EH (cell line): ENCODE measurements at places on chromosomes 11 and 22.

DNA sequence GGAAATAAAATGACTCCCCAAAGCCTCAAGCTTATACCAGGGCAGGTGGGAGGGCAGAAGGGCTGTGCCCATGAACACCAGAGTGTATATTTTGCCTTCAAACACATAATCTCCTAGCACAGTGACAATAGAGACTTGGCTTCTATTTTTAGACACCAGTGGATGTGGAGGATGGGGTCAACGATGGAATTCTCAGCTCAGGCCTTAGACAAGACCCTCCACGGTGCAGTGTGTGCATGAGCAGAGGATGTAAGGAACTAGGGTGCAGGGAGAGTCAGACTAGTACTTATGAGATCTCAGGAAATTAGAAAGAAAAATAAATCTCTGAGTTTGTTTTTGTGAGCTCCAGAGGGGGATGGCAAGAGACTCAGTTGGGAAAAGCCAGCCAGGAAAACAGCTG is 113.6 kb upstream of the CADM1 start:
- no peak for DNase-seq

DNA sequence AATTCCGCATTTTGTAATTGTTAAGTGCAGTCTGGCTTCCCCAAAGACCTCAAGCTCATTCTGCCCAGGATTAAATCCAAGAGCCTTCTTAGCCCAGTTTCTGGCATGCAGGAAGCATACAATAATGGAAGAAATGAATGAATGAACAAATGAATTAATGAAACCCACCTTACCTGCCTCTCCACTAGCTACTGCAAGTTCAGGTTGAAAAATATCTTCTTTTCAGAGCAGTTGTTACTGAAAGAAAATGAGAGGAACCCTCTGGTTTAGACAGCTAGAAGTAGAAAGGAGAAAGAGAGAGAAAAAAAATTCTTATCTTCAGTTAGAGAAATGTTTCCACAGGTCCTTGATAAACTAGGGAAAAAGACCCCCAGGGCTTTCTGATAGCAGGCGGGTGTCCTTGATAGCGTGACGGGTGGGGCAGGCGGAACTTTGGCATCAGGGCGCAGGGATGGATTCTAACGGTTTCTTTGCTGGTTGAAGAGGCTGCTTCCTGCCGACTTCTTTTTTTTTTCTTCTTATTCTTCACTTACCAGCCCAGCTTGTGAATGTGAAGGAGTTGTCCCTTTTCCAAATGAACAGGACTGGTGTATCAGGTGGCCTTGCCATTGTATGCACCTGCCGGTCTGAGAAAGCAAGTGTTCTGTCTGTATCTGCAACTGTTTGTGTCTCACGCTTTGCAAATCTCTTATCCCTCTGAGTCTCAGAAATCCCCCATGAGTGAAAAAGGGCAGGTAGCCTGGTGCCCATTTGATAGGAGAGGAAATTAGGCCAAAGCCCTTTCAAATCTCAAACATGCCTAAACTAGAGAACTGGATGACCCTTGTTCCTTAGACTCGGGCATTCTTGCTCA is 10.0 kb downstream of the LMO2 start:
- no peak for DNase-seq

DNA sequence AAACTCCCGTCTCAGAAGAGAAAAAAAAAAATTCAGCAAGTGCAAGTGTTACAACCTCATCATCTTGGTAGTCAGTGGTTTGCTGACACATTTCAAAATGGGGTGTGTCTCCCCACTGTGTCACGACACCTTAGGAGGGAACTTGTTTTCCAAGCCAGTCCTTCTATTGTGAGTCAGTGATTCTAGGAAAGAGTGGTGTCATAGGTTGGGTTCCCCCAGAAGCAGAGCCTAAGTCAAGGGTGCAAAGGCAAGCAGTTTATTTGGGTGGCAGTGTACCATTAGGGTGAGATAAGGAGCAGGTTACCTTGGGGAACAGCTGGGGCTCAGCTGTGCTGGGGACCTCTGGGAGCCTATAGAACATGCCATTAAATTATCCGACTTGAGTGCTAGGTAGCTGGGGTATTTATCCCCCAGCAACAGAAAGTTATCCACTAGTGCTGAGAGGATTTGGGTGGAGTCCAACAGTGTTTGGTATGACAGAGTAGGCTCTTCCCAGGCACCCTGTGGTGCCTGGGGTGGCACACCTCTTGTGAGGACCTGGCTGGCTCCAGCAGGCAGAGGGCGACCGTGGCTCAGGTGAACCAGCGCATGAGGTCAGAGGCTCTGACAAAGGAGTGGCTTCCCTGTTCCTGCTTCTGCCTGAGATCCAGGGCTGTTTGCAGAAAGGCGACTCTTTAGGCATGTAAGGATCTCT is 41.7 kb downstream of the KIAA1671 start:
- no peak for DNase-seq

GRCh38 chr22:48102581-48102980 is 1340.1 kb downstream of the TBC1D22A start:
- no peak for DNase-seq

DNA sequence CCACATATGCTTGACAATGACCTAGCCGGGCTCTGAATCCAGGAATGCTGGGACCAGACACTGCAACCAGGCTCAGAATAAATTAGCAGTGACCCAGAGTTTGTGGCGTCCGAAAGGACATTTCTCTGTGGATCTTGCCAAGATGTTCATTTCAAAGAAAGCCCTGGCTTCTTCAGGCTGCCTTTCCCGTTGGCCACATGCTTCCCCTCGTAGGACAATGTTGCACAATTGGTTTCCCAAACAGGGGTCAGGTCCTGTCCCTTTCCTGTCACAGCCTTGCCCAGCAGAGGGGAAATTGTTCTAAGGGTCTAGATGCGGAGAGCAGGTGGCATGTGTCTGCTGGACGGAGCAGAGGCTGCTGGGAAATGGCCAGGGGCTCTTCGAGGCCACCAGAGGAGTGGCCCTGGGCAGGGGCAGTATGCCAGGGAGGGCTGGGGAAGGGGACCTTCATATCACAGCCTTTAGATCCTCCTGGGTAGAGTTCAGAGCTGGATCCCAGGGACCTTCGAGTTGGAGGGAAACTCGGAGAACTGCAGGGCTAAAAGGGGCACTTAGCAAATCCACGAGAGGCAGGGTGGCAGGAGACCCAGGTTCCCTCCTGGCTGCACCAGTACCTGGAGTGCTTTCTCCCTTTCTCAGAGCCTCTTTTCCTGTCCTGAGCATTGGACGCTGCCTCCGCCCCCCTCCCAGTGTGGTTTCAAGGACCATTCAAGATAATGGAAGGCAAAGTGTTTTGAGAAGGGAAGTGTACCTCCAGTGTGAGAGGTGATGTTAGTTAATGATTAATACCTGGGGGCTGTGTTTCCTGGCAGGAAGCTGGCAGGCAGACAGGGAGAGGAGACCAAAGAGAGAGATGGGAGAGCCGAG is 42.3 kb downstream of the C11orf96 start:
- DNase-seq = no peak
